ENCODE measurements at places on chromosomes 4 and X.

GRCh38 chr4:163367651-163368050, 24.0 kb downstream of the NPY5R start:
- no peak overlapping the region for H3K27ac ChIP-seq
- no peaks in the 10 kb centered on the region for H3K27me3 ChIP-seq
- H3K4me3 ChIP-seq, result no peak overlapping the region
- DNase-seq, result no peak

- DNase-seq, result no peak
- no peaks in the 10 kb centered on the region for H3K27me3 ChIP-seq
- H3K4me1 ChIP-seq, result no peaks in the 10 kb centered on the region
Measured at GRCh38 chrX:123083924-123084323, 100.2 kb upstream of the GRIA3 start.

GRCh38 chr4:75009138-75009537, 76.2 kb downstream of the PARM1 start:
- DNase-seq, result no peak
- no peaks in the 10 kb centered on the region for H3K27me3 ChIP-seq
- no peak overlapping the region for H3K4me3 ChIP-seq
- H3K36me3 ChIP-seq, result no peaks in the 10 kb centered on the region
- no peak overlapping the region for H3K27ac ChIP-seq
- peaks cover 17% of the 10 kb centered on the region for H3K4me1 ChIP-seq

DNA sequence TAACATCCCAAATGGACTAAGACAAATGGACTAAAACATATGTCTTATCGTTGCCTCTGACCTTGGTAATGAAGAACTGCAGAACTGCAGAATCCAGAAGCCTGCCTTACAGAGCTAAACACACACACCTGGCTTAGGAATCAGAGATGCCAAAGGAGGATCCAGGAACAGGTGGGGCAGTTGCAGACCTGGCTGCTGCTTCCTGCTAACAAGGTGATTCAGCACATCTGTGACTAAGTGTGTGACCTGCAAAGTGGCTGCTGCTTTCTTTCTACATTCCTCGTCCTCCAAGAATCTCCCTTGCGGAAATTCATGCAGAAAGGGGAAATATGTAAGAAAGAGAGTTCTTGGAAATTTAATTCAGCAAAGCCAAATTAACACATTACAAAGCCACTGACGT, 96.8 kb upstream of the NLGN4X start:
- H3K27ac ChIP-seq, result no peak overlapping the region
- H3K4me1 ChIP-seq, result no peaks in the 10 kb centered on the region

GRCh38 chr4:5211282-5211839, 160.1 kb downstream of the STK32B start:
- no peak overlapping the region for H3K27ac ChIP-seq
- no peak for DNase-seq
- H3K36me3 ChIP-seq, result no peaks in the 10 kb centered on the region
- no peak overlapping the region for H3K4me3 ChIP-seq
- H3K4me1 ChIP-seq, result no peaks in the 10 kb centered on the region
- H3K27me3 ChIP-seq, result no peaks in the 10 kb centered on the region

All from esophagus squamous epithelium (tissue), 5 donors.